Right ventricle myocardium superior (tissue), 1 donor: ENCODE measurements at places on chromosomes 12 and 14. TPM values are rescaled to one million over a fixed set of nuclear protein-coding genes. Genes with fewer than 3 reads are reported as not detected.
A peak's percentile ranks its signal among the peaks of the same experiment; 100 is the strongest.

Gene CIROP
- total RNA-seq = not detected

Gene EFCAB11
- 3.3 TPM for total RNA-seq

Gene SLC6A15
- total RNA-seq = not detected

Gene SELPLG
- 4.2 TPM for total RNA-seq

Gene AICDA
- total RNA-seq = not detected

Gene CRIP1
- 71.8 TPM for total RNA-seq

Gene FOXN4
- not detected for total RNA-seq

Gene PPP1R3E
- 6.7 TPM for total RNA-seq

DNA sequence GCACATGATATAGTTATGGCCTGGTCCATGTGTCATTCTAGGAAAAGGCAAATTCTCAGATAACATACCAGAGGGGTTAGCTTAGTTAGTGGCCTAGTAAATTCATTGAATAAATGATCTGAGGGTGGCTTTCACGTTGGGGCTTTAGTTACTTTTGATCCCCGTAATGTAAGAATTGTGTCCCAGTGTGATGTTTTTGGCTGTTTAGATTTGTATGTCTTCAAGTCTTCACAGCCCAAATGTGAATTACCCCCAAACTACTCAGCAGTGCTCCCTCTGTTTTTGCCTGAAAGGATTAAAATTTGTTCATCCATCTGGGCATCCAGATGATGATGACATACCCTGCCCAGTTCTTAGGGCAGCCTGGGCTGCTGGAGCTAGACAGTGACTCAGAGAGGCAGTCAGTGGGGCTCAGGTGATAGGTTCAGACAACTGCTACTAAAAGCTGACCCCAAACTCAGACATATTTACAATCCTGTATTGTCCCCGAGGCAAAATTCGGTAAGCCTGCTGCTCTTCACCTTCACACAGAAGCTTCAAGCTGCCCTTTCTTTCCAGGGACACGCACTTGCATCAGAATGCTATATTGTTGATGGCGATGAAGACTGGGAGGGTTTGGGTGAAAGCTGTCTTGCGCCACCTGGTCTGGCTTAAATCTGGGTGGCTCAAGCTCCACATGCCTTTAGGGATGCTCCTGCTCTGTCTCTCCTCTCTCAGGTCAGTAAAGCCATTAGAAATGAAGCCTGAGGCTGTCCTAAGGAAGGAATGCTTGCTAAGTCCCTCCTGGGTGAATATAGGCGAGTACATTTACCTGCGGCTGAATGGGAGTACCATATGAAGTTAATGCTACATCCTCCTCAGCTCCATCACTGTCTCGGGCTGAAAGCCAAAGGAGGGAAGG, 10.3 kb downstream of the GPRC5D start:
- DNase-seq = no peak

DNA sequence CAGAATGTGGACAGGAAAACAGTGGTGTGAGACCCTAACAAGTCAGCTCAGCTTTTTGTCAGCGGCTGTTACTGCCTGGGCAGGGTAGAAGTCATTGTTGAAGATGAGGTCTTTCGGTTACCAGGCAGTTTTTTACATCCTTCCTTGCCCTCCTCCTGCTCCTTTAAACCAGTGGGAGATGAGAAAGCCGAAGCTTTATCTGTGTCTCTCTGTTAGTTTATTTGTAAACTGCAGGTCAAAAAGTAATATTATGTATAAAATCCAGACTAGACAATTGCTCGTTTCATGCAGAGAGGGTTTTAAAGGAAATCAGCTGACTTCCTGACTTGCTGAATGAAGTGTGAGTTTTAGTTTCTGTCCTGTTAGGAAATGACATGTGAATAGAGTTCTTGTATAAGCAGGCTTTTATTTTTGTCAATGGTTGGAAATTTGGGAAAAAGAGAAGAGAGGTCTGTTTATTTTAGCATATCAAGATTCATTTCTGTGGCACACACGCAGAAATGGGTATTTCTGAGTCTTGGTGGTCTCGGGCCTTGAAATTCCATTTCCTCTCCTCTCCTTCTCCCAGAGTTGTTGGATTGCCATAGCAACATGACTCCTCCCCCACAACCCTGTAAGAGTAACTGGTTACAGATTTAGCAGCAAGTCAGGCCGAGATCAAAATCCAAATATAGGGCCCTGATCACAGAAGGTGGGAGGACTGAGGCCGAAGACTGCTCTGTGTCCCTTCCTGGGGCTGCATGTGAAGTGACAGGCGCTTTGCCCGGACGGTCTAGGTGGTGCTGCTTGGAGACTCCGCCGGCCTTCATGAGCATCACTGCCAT, 60.8 kb downstream of the SAMD4A start:
- peak; percentile 55 for DNase-seq

- no peak for DNase-seq
Observed at GRCh38 chr12:51229116-51229809, 9.4 kb upstream of the DAZAP2 start.

DNA sequence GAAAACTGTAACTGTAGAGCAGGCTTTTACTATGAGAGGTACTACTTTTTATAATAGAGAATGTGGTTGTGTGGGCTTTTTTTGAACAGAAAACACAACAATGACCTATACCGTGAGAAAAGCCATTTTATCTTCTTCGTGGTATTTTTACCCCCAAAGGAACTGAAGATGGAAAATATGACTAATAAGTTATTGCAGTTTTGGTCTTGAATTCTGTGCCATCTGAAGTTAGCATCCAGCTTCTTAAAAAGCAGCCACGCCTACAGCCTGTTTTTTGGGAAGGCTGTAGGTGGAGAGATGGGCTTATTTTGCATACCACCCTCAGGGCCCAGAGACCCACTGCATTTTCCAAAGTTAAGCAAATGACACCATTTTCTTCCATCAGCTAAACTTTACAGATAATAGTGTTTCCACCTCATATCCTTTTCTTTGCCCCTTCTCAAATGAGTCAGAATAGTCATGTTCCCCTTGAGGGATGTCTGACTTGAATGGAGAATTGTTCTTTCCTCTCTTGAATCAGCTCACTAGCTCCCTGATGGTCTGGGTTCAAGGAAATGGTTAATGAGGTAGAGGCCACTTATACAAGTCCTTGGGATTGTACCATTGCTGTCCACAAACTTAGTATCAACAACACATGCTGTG, 53.0 kb downstream of the TBC1D30 start:
- DNase-seq = no peak

DNA sequence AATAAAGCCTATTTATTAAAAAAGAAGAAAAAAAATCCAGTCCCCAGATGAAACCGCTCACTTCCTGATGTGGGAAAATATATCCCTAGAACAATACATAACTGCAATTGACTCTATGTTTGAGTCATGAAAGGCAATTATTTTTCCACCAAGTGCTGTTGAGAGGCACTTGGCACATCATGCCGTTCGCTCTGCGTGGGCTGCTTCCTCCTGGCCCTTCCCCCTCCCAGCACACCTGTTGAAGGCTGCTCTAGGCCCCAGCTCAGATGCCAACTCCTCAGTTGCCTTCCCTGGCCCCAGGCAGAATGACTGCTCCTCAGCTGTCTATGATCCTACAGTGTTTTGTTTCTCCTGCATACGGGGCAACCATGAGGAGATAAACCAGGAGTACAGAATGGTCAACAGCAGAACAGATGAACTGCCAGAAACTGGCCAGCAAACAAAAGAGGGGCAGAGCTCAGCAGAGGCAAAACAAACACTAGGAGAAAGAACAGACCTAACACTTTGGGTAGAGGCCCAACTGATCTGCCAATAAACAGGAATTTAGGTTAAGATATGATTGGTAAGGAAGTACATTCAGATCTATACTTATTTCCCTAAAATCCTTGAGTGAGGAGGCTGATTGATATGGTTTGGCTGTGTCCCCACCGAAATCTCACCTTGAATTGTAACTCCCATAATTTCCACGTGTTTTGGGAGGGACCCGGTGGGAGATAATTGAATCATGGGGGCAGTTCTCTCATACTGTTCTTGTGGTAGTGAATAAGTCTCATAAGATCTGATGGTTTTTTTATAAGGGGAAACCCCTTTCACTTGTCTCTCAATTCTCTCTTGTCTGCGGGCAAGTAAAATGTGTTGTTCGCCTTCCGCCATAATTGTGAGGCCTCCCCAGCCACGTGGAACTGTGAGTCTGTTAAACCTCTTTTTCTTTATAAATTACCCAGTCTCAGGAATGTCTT, 58.6 kb downstream of the SLC38A1 start:
- DNase-seq = peak; percentile 64

DNA sequence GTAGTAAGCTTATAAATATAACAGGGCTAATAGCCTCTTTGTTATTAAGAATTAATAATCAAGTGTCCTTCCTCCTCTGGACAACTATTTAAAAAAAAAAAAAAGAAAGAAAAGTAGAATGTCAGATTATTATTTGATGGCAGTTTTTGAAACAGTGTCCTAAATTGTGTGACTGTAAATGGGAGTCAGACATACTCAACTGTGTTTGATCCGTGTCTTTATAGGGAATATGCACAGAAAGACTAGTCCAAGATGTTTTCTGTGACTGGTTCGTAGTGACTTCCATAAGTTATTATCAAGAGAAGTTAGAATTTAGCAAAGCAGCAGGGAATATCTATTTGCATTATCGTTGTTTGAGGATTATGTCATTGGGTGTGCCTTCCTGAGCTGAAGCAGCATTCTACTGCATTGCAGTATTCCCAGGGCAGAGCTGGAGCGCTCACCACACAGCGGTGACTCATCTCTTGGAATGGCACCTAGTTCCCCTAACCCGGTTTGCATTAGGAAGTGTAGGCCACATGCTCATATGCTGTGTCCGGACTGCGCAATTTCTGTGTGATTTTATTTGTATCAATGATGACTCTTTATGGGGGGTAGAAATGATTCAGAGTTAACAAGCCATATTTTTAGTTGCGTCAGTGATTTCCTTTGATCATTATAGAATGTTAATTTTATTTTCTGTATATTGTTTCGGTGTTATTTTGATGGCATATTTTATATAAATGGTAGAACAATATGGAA, 7.9 kb downstream of the DYNC1H1 start:
- DNase-seq = peak; percentile 82

- DNase-seq = no peak
Observed at GRCh38 chr14:74144789-74145188, 60.0 kb downstream of the LIN52 start.

DNA sequence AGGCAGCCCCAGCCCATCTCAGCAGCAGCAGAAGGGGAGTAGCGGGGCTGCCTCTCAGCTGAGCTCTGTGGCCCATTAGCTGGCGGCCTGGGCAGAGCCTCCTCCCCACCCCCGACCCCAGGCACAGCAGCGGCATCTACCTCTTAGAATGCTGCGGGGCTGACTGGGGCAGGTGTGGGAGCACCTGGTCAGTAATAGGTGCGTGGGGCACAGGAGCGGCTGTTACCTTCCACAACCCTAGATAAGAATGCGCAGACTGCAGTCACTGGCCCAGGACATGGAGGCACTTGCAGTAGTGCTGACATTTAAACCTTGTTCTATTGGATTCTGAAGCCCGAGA, 35.6 kb downstream of the SYNE3 start:
- DNase-seq = no peak

GRCh38 chr14:27506272-27506671, 908.4 kb upstream of the NOVA1 start:
- DNase-seq = peak; percentile 22

- no peak for DNase-seq
Observed at GRCh38 chr12:29617407-29617803, 119.9 kb upstream of the OVCH1 start.

GRCh38 chr12:59742841-59743240, 147.0 kb downstream of the SLC16A7 start:
- no peak for DNase-seq

DNA sequence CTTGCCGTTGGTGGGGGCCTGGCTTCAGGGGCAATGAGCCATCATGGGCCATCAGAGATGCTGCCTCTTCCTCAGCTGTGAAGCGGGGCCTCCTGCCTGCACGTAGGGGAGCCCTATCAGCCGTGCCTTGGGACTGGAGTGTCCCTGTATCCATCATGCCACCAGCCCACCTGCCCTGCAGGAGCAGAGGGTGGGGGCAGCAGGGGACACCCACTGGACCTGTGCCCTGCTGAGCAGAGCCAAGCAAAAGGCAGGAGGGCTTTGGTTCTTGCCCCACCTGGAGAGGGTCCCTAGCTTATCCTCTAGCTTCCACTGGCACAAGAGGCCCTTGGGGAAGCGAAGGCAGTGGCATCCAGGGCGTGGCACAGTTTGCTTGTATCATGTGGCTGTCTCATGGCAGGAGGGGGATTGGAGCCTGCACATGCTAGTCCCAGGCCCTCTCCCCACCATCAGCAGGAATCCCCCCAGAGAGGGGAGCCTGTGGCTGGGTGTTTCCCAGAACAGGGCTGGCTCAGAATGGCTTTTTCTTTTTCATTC, 10.1 kb downstream of the ADSS1 start:
- DNase-seq = no peak

DNA sequence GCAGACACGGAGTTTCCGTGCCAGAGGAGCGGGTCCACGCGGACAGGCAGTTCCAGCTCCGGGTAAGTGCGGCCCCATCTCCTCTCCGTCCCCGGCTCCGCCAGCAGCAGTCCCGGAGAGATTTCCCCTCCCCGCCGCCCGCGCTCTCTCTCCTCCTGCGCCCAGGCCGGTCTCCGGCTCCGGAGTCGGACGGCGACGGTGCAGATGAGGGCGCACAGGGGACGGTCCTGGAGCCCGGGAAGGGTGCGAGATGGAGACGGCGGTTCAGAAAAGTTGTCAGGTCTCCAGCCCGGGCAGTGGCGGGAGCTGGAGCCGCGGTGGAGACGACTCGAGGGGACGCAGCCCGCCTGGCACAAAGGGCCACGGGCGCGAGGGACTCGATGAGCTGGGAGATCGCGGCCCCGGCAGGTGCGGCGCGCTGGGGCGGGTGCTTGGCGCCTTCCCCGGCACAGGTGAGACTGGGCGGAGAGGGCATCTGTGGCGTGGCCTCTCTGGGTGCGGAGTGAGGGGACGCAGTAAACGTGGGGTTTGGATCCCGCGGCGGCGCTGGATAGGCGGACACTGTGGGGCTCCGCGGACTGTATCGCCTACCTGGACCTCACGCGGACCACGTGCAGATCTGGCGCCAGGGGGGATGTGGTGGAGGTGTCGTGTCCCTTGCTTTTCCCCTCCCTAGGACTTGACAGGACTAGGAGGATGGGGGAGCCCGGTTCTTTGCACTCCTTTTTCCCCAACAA, 1540.3 kb upstream of the TMEM132C start:
- no peak for DNase-seq

- no peak for DNase-seq
Observed at GRCh38 chr14:94643316-94644101, 31.3 kb downstream of the SERPINA3 start.

DNA sequence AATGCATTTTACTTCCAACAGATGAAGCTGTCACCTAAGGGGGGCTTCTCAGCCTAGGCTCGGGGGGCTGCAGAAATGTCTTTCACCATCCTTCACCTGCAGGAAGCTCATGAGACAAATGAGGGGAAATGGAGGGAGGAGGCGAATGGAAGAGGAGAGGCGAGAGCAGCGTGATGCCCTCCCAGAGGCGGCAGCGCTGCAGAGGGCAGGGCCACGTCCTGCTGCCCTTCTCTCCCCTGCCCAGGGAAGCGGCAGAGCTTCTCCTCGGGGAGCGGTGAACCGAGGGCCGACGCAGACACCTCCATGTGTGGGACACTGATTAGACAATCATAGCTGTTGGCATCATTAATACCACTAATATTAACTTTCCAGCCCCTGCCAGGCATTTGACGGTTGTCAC, 78.3 kb downstream of the SERPINA3 start:
- no peak for DNase-seq

GRCh38 chr12:38411426-38411825, 94.9 kb downstream of the ALG10B start:
- DNase-seq = no peak

GRCh38 chr14:64792871-64793560, 86.7 kb downstream of the SPTB start:
- no peak for DNase-seq
